ENCODE measurements at places on chromosomes 6 and 20.

- no peak for DNase-seq
These were observed 7.7 kb downstream of the CARMIL1 start for GRCh38 chr6:25286891-25287290.

DNA sequence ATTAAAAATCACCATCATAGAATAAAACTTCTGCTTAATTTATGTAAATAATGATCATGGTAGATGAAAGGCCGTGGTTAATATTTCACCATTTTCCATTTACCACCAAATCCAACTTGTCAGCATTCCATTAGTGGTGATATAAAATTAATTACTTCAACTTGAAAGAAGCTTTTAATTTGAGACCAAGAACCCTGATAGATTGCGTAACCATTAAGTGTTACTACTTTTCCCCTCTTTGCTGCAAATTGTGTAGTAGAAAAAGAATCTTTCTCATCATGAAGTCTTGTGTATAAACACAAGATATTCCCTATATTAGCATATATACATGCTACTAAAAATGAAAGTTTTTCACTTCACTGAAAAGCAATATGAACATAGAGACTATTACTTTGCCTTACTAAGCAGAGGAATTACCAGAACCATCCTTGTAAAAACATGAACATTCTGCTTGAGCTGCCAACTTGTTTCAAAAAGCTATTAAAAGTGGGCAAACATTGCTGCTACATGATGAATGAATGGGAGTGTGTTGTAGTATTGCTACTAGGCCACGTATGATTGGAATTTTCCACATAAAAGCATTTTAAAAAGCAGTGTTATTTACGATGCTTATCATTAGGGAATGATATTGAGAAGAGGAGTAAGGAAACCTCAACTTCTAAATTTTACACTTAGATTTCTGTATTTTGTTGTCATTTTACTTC is 35.0 kb downstream of the STX11 start:
- no peak for DNase-seq

DNA sequence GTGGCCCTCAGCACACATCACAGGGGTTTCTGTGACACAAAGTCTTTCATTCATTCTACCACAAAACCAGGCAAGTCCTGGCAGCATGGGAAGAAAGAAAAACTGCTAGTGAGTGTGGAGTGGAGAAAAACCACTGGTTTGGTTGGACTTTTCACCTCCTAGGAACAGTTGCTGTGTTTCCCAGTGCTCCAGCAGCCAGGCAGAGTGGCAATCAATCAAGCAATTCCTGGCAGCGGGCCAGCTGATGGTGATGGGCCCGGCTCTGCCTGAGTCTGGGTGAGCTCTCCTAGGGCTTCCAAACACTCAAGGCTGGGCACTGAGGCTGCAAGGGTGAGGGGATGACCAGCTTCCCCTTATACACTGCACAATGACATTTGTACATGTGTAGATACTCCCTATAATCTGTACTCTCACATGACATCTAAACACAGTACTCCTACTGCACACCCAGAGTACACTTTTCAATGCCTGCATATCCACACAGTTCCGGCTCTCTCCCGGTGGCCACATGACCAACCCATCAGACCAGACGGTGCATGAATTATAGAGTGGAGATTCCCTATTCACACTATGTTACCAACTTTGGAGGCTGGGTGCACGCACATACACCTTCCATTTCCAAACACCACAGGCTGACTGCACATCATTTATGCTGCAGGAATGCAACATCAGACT is 156.6 kb downstream of the UNC5CL start:
- no peak for DNase-seq

DNA sequence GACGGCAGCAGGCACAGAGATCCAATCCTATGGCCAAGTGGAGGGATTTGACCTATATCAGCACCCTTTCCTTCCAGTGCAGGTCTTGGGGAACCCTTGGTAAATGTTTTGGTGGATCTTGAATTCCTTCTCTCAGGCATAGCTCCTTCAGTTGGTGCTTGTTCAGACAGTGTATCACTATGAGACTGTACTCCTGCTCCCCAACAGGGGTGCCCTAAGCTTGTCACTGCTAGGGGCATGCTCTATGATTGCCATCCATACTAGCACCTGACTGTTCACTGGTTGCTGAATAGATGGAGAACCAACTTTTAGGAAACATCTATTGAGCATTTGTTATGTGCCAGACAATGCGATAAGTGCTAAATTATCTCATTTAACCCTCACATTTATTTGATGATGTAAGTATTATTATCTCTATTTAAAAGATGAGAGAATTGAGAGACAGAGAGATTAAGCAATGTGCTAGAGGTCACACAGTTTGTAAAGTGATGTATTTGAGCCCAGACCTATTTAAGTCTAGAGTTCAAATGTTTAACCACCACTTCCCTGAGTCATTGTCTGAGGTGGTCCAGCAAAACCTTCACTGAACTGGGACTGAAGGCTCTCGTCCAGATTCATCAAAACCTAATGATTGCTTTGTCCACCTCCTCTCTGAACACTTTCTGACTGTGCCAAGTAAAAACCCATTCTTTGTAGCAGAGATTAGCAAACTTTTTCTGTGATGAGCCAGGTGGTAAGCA is 34.3 kb downstream of the ADGRF1 start:
- no peak for DNase-seq

DNA sequence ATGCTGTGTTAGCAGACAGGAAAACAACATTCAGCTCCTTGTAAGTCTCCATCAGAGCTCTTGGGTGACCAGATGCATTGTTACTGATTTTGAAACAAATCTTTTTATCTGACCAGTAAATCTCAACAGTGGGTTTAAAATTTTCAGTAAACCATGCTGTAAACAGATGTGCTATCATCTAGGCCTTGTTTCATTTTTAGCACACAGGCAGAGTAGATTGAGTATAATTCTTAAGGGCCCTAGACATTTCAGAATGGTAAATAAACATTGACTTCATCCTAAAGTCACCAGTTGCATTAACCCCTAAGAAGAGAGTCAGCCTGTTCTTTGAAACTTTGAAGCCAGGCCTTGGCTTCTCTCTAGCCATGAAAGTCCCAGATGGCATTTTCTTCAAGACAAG is 237.2 kb upstream of the BMP2 start:
- no peak for DNase-seq

All from stimulated activated CD4-positive, alpha-beta T cell treated with anti-CD3 and anti-CD28 coated beads, TNF-alpha, amount 100 ng/mL, for 4 hours (primary cell).